ENCODE measurements at places on chromosomes 5 and 9.

GRCh38 chr9:107755246-107755645, 265.7 kb upstream of the KLF4 start:
- DNase-seq: no peak

- DNase-seq: no peak
Measured at GRCh38 chr5:14216902-14217301, 73.8 kb downstream of the TRIO start.

DNA sequence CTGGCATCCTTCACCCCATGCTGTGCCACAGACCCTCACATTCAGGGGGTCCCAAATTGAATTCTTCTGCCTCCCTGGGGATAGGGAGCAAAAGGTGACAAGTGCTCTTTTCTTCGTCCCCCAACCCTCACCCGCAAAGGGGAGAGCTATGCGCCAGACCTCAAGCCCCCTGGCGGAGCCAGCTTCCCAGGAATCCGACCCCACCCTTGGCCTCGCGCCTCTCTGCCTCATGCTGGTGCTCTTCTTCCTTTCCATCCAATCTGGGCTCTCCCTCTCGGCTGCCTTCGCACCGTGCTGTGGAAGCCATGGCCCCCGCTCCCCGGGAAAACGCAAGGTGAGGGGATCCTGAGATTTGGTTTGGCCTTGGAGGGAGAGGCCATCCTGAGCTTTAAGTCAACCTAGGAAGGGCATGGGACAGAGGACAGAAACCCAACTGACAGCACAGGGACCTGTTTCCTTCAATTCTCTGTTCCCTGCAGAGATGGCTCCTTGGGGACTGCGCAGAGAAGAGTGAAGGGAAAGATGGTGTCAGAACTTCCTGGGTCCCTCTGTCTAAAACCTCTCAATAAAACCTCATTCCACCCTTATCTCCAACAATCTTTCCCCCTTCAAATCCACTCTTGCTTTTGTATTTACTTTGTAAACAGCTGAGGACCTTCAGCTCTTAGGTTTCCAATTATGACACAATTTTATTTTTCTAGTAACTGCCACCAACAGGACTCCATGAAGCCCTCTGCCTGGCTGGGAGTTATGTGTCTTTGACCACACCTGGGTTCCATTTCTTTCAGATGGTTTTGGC, 36.3 kb upstream of the CRB2 start:
- DNase-seq: no peak

DNA sequence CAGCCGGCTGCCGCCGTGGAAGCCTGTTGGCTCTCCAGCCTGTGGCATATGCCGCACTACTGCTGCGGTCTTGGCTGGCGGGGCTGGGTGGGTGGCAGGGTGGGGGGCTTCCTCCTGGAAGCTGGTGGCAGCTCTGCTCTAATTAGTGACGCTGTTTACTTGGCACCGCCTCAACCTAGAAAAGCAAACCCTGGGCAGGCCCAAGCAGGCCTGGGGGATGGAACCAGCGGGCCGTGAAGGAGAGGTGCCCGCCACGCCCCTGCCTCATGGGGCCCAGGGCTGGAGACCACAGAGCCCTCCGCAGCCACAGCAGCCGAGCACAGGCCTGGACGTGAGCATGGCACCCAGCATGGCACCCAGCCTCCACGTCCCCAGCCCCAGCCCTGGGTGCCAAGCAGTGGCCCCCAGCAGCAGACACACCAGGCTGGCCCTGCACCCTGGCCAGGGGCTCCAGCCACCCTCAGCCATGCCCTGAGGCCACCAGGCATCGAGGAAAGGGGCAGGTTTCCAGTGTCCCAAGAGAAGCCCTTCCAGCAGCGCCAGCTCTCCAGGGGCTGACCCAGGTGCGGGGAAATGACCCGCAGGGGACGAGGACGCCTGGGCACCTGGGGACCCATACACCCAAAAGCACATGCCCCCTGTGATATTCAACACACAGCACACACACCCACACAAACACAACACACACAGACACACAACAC, 5.4 kb upstream of the CCDC187 start:
- DNase-seq: no peak

Measured in stimulated activated CD4-positive, alpha-beta T cell treated with anti-CD3 and anti-CD28 coated beads, Interleukin-4, amount 100 ng/mL, for 24 hours (primary cell).